Activated T-cell treated with anti-CD3 and anti-CD28 coated beads, Interleukin-2, amount 50 U/mL, for 1 hour (primary cell): ENCODE measurements at places on chromosomes 12 and 14.

DNA sequence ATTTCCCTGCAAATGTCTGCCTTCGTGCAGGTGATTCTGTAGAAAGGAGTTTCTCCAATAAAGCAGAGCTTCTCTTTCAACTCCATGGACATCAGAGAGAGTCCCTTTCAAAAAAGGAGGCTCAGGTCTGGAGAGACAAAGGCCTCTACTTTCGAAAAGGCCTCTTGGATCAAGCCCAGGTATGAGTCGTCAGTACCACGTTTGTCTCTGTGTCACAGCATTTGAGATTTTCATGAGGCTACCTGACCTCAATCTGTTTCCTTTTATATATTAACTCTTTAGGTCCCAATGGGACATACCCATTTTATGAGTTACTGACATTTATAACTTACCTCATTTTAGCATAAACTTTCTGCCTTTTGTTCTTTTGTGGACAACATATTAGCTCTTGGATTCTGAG is 290.8 kb downstream of the RPAP3 start:
- DNase-seq, result no peak

- DNase-seq, result no peak
Observed at GRCh38 chr12:54562750-54563356, 13.5 kb downstream of the PDE1B start.

GRCh38 chr12:113077057-113077858 is 20.7 kb downstream of the DTX1 start:
- DNase-seq, result no peak

- DNase-seq, result no peak
Observed at GRCh38 chr12:52907092-52907810, 2.4 kb upstream of the KRT8 start.

DNA sequence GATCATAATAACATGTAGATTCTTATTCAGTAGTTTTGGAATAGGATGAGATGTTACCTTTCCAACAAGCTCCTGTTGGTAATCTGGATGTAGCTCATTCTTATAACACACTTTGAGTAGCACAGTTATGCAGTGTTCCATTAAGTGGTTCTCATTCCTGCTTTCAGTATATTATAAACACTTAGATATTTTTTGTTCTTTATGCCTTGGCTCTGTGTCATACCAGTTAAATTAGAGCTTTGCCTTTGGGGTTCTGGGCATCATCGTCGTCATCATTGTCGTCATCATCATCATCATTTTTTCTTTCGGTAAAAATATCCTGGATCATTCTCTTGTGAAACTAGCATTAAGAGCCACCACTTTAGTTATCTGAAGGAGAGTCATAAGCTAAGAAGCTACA is 87.5 kb downstream of the FUT8 start:
- no peak for DNase-seq

- DNase-seq, result no peak
Observed at GRCh38 chr14:23335623-23336022, 14.4 kb downstream of the PABPN1 start.

- no peak for DNase-seq
Observed at GRCh38 chr12:46459111-46459510, 86.5 kb upstream of the SLC38A2 start.

GRCh38 chr14:95943699-95944098 is 67.1 kb downstream of the TUNAR start:
- DNase-seq, result no peak

DNA sequence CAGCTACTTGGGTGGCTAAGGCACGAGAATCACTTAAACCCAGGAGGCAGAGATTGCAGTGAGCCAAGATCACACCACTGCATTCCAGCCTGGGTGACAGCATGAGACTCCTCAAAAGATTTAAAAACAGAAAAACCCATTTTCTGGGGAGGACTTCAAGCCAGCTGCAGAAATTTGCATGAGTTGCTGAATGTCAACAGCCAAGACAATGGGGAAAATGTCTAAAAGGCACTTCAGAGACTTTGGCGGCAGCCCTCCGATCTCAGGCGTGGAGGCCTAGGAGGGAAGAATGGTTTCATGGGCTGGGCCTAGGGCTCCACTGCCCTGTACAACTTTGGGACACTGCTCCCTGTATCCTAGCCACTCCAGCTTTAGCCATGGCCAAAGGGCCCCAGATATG is 177.8 kb upstream of the C14orf180 start:
- no peak for DNase-seq

DNA sequence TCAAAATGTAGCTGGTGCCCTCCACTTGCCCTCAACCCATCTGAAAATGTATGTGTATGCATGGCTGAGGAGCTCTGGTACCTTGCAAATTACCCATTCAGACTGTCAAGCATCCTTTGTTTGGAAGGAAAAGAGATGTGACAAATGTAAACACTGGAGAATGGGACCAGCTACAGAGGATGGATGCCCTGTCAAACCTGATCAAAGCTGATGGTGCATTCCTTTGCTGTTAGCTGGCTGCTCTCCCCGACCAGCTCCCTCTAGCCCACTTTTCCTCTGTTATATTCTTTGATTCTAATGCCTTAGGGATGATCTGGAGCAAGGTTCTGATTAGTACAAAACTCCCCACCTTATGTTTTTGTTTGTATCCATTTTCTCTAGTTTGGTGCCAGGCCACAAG is 310.3 kb downstream of the C12orf75 start:
- no peak for DNase-seq

GRCh38 chr12:8781381-8782127 is 40.9 kb upstream of the A2ML1 start:
- DNase-seq, result no peak

DNA sequence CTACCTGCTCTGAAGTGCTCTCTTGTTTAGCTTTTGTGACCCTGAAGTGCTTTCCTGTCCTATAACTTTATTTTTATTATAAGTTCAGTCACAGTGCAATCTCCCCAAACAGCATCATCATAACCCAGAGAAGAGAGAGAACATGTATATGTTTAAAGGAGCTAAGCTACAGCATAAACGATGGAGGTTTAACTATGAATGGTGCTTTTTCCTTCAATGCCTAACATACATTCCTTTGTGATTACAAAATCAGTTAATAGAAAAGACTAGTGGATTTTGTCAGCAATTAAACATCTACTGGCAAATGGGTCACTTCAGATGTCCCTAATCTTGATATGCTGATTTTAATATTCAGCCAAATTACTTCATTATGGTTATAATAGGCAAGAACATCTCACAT is 46.4 kb downstream of the ZFYVE21 start:
- DNase-seq, result no peak

- DNase-seq, result no peak
Observed at GRCh38 chr12:79055926-79056674, 191.5 kb downstream of the SYT1 start.

DNA sequence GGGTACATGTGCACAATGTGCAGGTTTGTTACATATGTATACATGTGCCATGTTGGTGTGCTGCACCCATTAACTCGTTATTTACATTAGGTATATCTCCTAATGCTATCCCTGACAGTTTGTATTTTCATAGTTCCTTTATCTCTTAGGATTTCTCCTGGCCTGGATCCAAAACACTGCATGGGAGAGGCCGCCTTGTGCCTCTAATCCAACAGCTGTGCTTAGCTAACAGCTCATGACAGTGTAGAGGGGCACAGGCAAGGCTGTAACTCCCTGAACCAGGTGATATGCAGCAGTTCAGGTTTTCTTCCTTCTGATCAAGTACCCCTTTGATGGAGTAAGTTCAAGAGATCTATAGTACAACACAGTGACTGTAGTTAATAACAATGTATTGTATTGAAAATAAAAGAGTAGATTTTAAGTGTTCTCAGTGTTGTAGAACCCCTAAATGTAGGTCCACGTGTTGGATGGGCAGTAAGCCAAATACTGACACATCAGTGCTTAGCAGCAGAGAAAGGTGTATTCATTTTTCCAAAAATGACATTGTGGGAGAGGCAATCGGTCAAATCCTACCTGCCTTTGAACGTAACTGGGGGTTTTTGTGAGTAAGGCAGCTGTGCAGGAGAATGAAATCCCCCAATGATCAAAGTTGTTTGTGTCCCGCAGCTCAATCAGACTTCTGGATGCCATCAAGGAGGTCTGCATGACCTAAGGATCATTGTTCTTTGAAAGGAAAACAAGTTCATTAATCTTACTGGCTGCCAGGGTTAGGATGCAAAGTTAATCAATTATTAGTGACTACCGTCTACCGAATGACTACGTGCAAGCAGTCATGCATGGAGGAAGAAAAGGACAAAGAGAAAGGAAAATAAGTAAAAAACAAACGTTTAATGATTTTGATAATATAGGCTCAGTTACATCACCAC is 89.3 kb upstream of the FGD4 start:
- DNase-seq, result no peak

- no peak for DNase-seq
Observed at GRCh38 chr12:32688786-32689185, 9.7 kb downstream of the DNM1L start.

DNA sequence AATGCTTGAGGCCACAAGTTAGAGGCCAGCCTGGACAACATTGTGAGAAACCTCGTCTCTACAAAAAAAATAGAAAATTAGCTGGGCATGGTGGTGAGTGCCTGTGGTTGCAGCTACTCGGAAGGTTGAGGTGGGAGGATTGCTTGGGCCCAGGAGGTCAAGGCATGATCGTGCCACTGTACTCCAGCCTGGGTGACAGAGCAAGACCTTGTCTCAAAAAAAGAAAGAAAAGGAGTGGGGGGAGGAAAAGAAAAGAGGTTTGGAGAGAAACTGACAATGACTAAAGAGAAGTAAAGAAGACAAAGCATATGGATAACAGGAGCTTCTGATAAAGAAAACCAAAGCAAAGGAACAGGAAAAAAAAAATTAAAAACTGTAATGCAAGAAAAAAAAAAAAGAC is 37.4 kb upstream of the SELPLG start:
- no peak for DNase-seq

DNA sequence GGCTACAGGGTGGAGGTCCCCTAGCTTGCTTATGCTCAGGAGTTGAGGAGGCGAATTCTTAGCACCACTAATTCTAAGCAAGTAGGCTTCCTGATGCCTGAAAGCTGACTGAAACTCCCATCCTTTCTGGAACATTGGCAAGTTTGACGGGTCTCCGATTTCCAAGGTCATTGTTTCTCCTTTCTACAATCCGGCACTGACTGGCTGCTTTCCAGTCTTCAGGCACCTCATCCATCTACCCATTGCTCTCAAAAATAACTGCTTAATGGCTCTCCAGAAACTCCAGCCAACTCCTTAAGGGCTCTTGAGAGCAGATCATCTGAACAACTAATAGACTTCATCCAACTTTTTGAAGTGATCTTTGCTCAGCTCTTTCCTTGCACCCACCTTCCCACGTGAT is 13.3 kb downstream of the REM2 start:
- DNase-seq, result no peak
